ENCODE measurements at places on chromosomes 12 and 14.

GRCh38 chr14:34088914-34089313 is 138.0 kb upstream of the EGLN3 start:
- DNase-seq, result no peak

DNA sequence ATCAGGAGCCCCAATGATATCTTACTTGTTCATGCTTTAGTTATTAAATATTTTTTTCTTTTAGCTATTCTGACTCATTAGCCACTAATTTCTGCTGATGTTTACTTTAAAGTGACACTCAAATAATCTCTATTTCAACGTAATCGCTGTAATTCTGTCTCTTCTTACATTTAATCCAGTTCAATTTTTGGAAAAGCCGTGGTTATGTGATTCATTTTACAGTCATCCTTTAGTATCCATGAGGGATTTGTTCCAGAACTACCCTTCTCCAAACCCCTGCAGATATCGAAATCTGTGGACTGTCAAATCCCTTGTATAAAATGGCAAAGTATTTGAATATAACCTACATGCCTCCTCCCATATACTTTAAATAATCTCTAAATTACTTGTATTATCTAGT is 1103.4 kb downstream of the LRFN5 start:
- DNase-seq, result no peak

GRCh38 chr14:91861091-91861490 is 6.2 kb downstream of the TC2N start:
- DNase-seq, result no peak

- DNase-seq, result no peak
Observed at GRCh38 chr12:9109737-9110491, 5.8 kb downstream of the A2M start.

DNA sequence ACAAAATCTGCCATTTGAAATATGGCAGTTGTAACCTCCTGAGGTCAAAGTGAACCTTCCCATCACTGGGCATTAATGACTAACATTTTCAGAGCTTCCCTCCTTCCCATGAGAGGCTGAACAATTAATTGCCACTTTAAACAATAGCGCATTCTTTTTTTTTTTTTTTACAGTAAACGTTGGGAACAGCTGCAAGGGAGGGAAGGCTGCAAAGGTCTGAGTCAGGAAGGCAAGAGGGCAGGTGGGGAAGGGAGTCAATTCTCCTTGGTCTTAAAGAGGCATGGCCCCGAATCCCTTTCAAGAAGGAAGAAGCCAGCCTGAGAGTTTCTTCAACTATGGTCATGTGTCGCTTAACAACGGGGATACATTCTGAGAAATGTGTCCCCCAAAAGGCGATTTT is 41.0 kb upstream of the PLEKHG3 start:
- no peak for DNase-seq

GRCh38 chr12:10753059-10753458 is 29.9 kb upstream of the YBX3 start:
- DNase-seq, result no peak

Measured in GM10248 (cell line).